Cardiac septum (tissue), 1 donor: ENCODE measurements at places on chromosomes 4 and X.

DNA sequence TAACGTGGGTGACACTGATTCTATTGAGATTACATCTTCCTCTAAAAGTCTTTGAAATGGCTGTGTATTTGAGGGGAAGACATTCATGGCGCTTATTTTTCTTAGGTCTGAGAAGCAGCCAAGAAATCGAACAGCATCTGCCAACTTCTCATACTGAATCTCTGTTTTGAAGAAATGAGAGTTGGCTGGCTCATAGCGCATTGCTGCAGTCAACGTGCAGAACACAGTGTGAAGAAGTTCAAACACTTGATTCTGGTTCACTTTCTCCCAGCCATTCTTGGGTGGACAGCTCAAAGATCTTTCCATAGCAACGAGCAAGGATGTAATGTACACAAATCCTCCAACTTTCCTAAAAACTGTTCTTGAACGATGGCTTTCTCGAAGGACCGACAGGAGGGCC, 156.5 kb downstream of the WDFY3 start:
- DNase-seq = no peak

GRCh38 chr4:128854433-128854832, 44.9 kb downstream of the JADE1 start:
- DNase-seq = no peak

GRCh38 chr4:141348573-141348972, 127.9 kb downstream of the ZNF330 start:
- DNase-seq = no peak

- DNase-seq = no peak
Observed at GRCh38 chr4:83574247-83574646, 38.3 kb downstream of the GPAT3 start.

- DNase-seq = no peak
Observed at GRCh38 chr4:6575503-6576240, 683 bp downstream of the MAN2B2 start.

GRCh38 chrX:96703816-96704215, 19.2 kb downstream of the DIAPH2 start:
- DNase-seq = no peak

DNA sequence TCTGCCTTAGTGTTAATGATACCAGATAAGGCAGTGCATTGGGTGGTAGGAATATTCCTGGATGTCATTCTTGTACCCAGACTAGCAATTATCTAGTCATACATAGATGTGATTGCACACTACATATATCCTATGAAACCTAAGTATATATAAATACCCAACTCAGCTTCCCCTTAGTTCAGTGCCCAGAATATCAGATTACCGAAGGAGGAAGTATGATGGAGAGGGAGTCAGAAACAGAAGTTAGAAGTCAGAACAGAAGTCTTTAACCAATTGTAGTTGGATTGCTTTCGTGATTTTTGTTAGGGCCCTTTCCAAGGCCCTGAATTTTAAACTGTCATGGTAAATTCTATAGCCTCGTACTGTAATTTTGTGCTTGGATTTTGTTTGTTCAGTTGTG, 42.9 kb downstream of the MOB1B start:
- no peak for DNase-seq

- no peak for DNase-seq
Observed at GRCh38 chr4:37865450-37865849, 25.4 kb upstream of the TBC1D1 start.
